ENCODE measurements at places on chromosomes 16 and 17.
A peak's percentile ranks its signal among the peaks of the same experiment; 100 is the strongest.

DNA sequence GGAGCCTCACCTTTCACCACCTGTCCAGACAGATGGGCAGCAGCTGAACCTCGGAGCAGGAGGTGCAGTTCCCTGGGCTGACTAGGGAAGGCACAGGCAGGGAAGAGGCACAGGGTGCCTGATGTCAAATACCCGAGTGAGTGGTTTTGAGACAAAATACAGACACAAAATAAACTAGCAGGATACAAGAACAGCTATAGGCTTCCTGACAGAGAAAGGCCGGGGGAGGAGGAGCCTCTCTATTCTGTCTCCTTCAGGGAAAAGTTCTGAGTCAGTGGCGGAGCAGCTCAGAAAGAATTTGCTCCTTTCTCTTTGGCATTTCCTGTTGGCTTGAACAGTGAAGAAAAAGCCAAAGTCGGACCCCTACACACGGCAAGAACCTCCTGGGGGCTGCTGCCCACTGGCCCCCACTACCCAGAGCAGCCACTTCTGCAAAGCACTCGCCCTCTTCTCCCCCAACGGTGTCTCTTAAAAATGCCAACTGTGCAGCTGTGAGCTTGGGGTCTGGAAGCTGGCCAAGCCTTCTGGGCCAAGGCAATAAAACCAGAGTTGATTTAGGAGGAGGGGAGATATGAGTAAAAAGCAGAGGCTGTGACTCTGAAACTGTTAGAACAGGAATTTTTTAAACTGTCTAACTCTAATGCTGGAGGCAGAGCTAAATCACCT, 14.4 kb upstream of the FAAP100 start:
- DNase-seq = no peak

- DNase-seq = peak; percentile 86
These were observed 32.0 kb downstream of the MBTPS1 start for GRCh38 chr16:84084570-84085270.

DNA sequence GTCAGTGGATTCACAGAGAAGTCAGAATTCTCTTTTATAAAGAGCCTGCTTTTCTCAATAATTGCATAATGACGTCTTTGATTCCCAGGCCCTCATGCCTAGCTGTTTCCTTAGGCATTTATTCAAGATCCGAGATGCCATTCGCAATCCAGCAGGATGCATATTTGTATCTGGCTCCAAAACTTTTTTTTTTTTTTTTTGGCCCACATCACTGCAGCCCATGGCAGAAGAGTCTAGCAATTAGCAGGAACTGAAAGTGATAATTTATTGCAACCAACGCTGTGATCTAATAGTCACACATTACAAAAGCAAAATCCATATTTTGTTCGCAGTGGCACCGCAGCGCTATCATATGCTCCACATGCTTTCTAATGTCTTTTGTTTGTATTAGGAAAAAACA, 503.4 kb downstream of the MAF start:
- no peak for DNase-seq

DNA sequence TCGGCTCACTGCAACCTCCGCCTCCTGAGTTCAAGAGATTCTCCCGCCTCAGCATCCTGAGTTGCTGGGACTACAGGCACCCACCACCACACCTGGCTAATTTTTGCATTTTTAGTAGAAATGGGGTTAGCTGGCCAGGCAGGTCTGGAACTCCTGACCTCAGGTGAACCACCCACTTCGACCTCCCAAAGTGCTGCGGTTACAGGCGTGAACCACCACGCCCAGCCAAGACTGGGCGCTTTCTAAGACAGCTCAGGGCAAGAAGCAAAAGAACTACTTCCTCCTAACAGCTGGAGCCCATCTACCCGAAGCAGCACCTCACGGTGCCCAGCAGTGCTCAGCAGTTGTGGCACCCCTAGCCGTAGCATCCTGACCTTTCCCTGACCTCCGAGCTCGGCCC, 109.4 kb downstream of the ZNF423 start:
- no peak for DNase-seq

DNA sequence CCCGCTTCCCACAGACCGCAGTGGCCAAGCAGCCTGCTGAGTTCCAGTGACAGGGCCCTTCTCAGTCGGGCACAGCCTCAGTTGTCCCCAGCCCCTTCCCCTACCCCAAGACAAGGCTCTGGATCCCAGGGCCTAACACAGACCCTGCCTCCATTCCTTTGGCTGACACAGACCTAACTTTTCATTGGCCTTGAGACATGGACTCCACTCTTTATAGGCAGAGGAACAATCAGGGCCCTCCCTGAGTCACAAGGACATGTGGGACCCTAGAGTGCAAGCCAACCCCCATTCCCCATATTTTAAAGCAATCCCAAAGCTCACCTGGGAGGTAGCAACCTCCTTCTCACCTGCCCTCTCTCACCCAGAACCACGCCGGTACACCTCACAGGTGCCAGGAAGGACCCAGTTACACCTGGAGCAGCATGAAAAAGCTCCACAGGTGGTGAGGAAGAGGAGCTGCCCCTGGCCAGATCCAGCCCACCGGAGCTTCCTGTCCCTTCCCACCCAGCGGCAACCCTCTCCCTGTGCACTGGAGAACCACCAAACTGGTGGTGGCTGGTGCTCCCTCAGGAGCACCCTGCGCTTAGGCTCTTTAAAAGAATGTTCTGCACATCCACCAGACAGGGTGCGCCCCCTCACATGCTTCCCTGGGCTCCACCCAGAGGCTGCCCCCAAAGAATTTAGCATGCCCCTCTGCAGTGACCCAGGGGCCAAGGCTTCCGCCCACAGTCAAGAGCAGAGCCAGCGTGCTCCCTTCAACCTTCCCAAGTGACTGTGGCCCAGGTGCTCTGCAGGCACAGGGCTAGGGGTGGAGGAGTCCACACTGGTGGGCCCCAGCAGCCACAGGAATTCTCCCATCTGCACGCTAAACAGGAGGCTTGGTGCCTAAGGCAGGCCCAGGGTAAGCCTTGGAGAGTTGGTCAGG, 3.4 kb downstream of the MNT start:
- no peak for DNase-seq
